HepG2 (cell line): ENCODE measurements at places on chromosomes 16 and 17.
A peak's percentile ranks its signal among the peaks of the same experiment; 100 is the strongest.

- DNase-seq, result no peak
Measured at GRCh38 chr16:82655072-82655714, 28.4 kb downstream of the CDH13 start.

GRCh38 chr16:17375461-17376304 lies 95.1 kb downstream of the XYLT1 start:
- DNase-seq, result no peak

DNA sequence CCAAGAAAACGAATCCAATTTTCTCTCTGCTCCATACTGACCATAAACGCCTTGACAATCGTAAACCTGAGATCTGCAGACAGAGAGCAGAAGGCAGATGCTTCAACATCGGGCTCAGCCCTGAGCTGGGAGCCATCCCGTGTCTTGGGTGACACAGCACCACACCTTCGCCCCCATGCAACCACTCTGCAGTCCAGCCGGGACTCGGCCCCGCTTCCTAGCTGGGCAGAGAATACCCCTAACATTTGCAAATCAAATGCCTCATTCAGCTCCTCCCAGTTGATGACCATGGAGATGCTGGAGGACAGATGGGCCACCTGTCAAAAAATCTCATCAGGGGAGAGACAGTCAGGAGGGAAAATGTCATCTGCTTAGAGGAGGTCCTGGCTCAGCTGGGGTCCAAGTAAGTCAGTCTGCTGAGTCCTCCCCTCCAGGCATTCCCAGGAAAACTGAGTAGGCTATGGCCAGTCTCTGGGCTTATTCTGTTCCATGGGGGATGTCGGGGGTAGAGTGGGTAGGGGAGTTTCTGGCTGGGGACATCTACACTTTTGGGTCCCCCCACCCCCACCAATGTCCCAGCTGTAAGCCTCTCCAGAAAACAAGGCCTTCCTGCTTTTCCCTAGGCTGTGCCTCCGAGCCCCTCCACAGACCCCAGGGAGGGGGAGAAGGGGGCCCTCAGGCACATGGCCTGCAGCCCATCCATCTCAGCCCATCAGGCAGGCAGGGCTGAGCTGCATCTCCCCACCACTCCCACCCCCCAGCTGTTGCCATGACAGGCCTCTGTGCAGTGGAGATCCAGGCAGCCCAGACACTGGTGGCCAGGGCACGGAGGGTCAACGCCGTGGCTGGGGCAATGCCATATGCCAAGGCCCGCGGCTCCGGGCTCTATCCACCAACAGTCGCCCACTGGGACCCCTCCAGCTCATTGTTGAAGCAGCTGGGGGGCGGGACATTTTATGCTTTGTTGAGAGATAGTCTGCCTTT lies 158.6 kb downstream of the AXIN2 start:
- no peak for DNase-seq

DNA sequence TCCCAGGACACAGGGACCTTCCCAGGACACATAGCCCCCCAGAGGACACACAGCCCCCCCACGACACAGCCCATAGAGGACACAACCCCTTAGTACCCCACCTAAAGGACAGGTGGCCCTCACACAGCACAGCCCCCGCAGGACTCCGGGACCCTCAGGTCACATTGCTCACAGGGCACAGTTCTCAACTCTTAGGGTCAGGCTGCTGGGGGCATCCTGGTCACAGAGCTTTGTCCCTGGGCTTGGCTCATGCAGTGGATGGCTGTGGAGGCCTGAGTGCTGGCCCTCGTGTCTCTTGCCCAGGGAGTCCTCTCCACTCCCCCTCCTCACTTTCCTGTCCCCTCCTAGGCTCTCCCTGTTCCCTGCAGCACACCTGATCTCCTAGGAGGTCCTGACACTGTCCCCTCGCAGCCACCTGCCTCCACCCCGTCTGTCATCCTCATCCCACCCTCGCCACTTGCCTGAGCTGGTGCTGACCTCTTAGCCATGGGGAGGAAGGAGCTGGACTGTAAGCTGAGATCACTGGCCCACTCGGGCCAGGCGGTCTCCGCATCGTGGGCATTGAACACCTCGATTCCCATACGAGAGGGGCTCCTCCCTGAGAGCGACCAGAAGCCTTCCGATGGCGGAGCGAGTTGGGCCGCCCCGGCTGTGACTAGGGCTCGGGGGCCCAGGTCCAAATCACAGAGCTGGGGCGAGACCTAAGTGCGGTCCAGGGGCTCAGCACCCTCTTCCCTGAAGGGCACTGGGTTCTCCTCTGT lies 1.4 kb upstream of the WDR45B start:
- no peak for DNase-seq

DNA sequence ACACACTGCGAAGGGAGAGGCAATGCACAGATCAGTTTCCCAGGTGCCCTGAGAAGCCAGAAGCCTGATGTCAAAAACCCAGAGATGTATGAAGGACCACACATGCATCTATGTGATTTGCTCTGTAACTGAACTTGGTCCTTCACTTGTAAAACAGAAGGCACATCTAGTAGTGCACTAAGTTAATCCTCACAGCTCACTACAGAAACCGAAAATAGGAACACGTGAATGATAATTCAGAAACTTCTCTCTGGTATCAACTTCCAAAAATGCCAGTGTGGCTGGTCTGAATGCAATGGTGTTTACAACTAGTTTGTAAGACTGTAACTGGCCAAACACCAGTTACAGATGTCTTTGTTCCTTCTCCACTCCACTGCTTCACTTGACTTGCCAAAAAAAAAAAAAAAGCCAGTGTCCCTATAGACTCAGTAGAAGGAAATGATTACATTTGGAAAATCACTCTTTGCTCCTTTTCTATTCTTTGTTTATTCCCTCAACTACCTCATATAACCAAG lies 11.3 kb downstream of the ANKRD40 start:
- DNase-seq, result no peak

GRCh38 chr17:811051-811784 lies 29.1 kb downstream of the MRM3 start:
- DNase-seq, result no peak

DNA sequence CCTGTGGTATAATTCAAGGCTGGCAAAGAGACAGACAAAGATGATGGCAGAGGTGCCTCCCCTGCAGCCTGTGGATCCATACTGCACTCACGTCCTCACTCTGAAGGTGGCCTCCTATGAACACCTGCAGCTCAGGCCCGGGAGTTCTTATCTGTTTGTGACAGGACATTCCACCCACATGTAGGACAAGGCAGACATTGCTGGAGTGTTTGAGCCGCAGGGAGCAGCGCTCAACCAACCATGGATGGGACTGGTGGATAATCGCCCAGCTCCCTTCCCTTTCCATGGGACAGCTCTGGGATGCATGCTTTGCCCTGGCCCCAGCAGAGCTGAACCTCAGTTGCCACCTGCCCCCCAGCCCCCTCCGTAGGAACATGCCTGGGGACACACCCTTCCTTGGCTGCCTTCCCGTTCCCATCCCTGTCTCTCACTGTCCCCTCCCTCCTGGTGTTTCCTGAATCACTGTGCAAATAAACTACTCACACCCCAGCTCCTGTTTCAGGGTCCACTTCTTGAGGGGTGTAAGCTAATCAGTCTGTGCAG lies 22.2 kb downstream of the ITPRIPL2 start:
- DNase-seq, result no peak

DNA sequence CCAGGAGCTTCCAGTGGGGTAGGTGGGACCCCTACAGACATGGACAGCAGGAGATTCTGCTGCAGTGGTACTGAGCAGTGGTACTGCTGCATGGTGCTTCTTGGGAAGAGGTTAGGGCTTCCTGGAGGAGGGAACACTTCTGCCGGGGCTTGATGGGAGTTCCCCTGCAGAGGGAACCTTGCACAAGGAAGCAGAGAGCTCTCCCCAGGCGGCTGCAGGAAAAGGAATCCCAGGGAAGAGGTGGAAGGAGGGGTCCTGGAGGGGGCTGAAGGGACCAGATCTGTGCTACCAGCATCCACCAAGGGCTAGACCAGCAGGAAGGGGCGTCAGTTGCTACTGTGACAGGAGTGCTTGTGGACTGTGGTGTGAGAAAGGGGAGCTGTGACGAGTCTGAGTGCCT lies 10.6 kb downstream of the RIPOR1 start:
- DNase-seq, result no peak

DNA sequence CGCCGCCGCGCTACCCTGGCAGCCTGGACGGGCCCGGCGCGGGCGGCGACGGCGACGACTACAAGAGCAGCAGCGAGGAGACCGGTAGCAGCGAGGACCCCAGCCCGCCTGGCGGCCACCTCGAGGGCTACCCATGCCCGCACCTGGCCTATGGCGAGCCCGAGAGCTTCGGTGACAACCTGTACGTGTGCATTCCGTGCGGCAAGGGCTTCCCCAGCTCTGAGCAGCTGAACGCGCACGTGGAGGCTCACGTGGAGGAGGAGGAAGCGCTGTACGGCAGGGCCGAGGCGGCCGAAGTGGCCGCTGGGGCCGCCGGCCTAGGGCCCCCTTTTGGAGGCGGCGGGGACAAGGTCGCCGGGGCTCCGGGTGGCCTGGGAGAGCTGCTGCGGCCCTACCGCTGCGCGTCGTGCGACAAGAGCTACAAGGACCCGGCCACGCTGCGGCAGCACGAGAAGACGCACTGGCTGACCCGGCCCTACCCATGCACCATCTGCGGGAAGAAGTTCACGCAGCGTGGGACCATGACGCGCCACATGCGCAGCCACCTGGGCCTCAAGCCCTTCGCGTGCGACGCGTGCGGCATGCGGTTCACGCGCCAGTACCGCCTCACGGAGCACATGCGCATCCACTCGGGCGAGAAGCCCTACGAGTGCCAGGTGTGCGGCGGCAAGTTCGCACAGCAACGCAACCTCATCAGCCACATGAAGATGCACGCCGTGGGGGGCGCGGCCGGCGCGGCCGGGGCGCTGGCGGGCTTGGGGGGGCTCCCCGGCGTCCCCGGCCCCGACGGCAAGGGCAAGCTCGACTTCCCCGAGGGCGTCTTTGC lies 3.1 kb downstream of the HIC1 start:
- DNase-seq, result no peak

GRCh38 chr16:68349838-68350410 lies 39.1 kb downstream of the PRMT7 start:
- no peak for DNase-seq

DNA sequence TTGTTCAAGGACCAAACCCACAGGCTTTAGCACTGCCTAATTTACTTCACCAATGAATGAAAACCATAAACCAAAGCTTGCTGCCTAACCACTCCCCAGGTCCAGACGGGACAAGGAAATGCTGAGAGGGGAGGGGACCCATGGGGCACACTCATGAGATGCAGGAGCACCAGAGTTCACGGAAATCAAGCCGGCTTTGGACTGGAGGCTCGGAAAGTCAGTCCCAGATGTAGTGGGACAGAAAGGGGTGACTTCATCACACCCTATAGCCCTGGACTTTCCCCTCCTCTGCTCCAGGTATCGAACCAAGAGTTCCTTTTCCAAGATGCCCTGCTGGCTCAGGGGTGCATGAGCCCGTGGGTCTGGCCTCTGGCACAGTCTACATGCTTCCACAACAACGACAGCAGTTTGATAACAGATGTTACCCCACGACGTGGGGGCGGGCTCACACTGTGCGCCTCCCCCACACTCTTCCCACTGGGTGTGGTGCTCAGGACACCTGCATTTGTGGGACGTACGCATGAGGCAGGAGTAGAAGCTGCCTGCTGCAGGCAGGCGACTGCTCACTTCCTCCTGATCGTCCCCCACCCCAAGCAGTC lies 63.2 kb downstream of the AMFR start:
- DNase-seq, result no peak

- no peak for DNase-seq
Measured at GRCh38 chr17:42568341-42569111, 1.6 kb downstream of the MLX start.

DNA sequence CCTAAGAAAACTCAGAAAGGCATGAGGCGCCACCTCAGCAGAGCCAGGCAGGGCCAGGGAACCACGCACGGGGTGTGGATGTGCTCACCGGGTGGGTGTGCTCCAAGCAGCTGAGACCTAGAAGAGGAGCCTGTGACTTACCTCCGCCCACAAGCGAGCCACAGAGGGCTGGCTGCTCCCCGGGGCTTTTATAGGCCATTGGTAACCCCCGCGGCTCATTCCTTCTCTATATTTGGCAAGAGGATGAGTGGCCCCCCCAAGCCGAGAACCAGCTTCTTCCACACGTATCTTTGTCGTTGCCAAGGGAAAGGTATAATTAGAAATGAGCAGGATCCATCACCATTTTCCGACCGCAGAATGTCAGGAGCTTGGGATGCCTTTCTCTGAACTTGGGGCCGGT lies at the start of gene MYH3:
MYH3 (minus strand) TSS at position 162 of the 400 bp plus-strand sequence. CDS start 2,245 bp downstream, outside the sequence.
- no peak for DNase-seq

GRCh38 chr16:2465653-2466415 lies 5.3 kb upstream of the NTN3 start:
- no peak for DNase-seq

DNA sequence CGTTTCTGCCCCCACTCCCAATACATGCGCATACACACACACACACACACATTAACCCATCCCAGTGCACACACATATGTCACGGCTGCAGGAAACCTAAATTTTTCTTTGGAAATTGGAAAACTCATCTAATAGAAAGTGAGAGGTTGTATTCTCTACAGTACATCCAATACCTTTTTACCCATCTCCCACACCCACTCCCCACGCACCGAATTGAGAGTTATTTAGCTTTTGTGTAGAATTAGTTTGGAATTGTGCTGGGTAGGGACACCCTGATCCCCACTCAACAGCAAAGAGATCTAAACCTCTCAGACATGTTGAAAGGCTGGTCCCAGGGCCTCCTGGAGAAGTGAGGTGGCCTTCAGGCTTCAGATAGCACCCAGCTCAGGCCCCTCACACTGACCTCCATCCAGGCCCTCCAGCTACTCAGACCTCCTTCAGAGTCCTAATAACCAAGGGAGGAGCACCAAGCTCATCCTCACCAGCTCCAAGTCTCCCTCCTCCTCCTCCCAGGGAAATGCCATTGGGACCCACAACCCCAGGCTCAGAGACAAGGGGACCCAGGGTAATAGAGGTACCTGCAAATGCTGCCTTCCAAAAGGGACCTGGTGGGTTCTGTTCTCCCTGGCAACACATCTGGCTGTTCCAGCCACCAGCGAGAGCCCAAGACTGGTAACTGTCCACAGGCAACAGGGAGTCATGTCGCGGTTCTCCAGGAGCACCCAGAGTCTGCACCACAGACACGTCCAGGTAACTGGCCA lies 955 bp downstream of the HOXB13 start:
- DNase-seq, result no peak

DNA sequence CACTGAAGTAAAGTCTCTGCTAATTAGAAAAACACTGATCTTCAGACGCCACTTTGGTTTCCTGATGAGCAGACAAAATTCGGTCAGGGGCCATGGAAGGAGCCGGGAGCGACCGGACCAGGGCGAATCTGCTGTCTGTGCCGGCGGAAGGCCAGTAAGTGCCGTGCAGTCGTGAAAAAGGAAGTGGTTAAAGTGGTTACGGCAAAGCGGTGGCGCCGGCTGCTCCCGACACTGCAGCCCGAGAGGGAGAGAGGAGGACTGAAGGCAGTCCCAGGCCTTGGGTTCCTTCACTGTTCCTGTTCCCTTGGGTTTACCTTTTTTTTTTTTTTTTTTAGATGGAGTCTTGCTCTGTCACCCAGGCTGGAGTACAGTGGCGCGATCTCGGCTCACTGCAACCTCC lies 17.3 kb upstream of the HEXD start:
- DNase-seq, result no peak

- DNase-seq, result peak; percentile 67
Measured at GRCh38 chr16:20385844-20386832, 18.4 kb downstream of the PDILT start.
